ENCODE measurements at places on chromosomes 1 and 21.
A peak's percentile ranks its signal among the peaks of the same experiment; 100 is the strongest.

GRCh38 chr1:27496604-27497155 is 6.7 kb upstream of the WASF2 start:
- DNase-seq = no peak

DNA sequence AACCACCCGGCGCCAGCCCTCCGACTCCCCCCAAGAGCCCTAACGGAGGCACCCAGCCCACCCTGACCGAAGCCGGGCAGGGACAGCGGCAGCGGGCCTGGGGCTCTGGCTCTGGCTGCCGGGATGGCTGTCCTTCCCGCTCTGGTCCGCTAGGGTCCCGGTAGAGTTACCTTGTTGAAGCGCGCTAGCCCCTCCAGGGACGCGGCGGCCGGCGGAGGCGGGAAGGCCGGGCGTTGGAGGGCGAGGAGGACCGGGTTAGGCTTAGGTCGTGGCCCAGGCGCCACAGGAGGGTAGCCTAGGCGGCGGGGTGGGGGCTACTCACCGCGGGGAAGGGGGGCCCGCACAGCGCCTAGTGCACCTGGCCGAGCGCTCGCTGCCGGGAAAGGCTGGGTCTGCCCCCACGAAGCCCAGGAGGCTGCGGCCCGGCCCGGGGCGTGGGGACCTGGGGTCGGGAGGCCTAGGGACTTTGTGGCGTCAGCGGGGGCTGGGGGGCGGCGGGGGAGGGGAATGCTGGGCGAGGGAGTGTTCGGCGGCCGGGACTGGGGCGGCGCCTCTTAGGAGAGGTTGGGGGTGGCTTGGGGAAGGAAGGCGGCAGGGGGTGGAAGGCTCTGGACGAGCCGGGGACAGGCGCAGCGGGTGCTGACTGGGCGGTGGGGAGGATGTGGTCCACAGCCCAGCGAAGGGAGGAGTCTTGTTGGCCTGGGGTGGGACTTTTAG is at the start of gene TRIM17:
Gene TRIM17 (minus strand): TSS at position 645 of the 717 bp plus-strand sequence. CDS start 1,789 bp downstream, outside the sequence.
- peak; percentile 53 for DNase-seq

DNA sequence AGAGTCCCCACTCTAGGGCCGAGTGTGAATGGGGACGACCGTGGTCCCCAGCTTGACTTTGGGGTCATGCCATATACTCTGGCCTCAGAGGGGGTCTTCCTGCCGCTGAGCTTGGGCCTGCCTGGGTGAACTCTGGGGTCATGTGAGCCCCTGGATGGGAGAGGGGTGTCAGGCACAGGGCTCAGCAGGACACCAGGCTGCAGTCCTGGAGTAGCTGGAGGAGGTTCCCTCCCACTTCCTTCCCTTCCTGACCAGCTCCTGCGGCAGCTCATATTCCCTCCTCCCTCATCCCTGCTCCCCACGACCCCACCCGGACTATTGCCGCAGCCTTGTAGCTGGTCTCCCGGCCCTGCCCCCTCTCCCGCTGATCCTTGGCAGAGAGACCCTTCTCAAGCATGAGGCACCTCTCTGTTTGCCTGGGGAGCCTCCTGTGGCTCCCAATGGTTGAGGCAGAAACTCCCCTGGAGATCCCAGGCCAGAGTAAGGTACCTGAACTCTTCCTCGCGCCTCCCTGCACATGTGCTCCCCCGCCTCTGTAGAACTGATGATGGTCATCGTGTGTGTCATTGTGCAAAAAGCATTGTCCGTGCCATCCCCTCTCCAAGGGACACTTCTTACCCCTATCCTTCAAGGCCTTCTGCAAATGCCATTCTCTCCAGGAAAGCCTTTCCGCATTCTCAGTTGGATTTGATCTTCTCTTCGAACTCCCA is 1.8 kb downstream of the TNFRSF1B start:
- no peak for DNase-seq

GRCh38 chr1:84693005-84693404 is 2.7 kb upstream of the SSX2IP start:
- DNase-seq = no peak
